ENCODE measurements at places on chromosomes 16 and 17.

DNA sequence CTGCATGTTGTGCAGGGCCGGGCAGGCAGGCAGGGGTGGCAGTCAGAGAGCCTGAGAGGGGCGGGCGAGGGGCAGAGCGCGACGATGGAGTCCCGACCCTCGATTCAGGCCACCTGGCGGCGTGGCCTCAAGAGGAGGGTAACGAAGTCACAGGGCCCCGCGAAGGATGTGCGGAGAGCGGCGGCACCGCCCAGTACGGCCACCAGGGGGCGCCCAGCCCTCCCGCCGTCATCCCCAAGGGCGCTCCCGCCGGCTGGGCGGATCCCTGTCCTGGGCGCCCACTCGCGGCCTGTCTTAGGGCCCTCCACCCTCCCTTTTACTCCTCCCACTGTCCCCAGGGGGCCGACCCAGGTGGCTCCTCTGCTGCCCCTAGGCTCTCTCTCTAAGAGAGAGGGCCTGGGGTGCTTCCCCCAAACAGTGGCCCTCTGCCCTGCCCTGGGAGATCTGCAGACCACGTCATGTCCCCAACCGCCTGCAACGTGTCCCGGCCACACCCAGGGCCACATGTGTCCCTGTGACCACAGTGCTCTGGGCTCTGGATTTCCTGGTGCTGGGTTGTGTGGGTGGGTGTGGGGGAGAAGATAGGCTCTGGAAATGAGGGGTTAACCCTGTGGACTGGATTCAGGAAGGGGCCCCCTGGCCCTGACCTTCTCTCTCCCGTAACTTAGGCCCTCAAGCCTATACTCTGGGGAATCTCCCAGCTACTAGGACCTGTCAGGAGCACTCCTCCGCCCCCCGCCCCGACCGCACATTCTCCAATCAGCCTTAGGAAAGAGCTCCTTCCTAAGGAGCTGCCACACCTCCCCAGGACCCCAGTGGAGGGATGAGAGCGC is 5.9 kb downstream of the DPEP2 start:
- peak; percentile 41 for DNase-seq

DNA sequence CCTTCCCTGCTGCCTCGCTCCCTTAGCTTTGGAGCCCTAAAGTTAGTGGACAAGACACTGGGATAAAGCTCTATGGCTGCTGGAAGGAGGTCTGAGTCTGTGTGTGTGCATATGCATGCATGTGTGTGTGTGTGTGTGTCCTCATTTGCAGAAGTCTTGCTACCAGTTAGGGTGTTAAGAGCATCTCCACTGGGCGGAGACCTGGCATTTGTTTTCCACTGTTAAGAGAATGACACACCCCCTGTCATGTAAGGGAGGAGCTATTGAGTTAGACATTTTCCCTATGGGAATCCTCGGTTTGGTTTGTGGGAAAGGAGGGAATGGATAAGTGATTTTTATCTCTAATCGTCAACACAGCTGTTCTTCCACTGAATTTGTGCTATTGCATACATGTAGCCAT is 24.8 kb upstream of the ARHGAP23 start:
- DNase-seq = no peak

DNA sequence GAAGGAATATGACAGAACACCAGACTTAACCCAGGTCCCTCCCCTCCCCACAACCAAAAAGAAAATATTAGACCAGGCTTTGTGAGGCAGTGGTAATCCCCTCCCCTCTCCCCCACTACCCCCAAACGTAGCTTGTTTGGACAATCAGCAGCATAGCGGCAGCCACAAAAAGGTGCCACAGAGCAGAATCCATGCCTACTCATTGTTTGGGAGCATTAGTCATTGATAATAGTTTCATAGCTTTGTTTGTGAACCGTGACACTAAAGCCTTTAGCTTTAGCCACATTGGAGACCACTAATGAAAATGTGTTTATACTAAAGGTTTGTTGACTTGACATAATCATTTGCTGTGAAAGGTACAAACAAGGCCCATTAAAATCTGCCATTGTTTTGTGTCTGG is 65.1 kb downstream of the NUP93 start:
- DNase-seq = no peak

- peak; percentile 39 for DNase-seq
These were observed 30.5 kb downstream of the NSMCE1 start for GRCh38 chr16:27238016-27238587.

GRCh38 chr17:81373536-81374160 is 21.6 kb upstream of the BAHCC1 start:
- DNase-seq = no peak

GRCh38 chr16:82133798-82134197 is 36.2 kb downstream of the MPHOSPH6 start:
- DNase-seq = no peak

DNA sequence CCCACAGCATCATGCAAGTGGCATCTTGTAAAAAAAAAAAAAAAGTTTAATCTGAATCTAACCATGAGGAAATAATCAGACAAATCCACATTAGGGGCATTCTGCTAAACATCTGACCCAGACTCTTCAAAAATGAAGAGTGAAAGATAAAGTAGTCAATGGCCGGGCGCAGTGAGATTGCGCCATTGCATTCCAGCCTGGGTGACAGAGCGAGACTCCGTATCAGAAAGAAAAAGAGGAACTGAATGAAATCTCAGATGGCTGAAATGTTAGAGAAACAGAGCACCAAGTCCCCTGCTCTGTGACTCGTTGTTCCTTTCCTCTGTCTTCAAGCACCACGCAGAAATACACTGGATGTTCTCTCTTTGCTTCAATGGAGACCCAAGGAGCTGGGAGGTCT is 12.7 kb upstream of the RNF135 start:
- DNase-seq = no peak

DNA sequence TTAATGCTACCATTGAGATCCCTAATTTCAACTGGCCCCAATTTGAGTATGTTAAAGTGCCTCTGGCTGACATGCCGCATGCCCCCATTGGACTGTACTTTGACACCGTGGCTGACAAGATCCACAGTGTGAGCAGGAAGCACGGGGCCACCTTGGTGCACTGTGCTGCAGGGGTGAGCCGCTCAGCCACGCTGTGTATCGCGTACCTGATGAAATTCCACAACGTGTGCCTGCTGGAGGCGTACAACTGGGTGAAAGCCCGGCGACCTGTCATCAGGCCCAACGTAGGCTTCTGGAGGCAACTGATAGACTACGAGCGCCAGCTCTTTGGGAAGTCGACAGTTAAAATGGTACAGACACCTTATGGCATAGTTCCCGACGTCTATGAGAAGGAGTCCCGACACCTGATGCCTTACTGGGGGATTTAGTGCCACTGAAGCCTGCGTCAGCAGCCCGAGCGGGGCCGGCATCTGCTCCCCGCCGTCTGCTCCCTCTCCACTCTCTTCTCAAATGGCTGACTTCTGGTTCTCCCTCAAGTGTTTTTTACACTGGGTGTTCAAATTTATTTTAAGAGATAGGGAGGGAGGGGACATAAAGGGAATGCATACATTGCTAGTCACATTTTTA is 22.9 kb downstream of the DUSP14 start:
- no peak for DNase-seq

GRCh38 chr17:33531311-33531710 is 238.2 kb upstream of the ASIC2 start:
- no peak for DNase-seq

DNA sequence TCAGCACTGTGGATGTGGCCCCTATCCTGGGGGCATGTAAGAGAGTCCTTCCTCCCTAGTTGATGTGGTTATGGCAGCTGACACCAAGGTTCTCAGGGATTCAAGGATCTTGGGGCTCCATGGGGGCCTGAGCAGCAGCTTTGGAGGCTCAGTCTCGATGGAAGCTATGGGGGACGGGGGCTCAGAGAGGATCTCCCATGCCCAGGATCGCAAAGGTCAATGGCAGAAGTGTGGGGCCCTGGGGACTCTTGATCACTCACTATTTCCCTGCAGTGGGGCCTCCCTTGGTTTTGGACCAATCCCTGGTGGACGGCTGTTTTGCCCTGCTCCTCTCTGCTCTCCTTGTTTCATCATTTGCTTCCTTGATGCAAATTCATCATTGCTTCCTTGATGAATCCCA is 885.9 kb downstream of the CDH8 start:
- DNase-seq = no peak

- DNase-seq = no peak
These were observed 20.0 kb downstream of the MVP start for GRCh38 chr16:29840240-29840639.

DNA sequence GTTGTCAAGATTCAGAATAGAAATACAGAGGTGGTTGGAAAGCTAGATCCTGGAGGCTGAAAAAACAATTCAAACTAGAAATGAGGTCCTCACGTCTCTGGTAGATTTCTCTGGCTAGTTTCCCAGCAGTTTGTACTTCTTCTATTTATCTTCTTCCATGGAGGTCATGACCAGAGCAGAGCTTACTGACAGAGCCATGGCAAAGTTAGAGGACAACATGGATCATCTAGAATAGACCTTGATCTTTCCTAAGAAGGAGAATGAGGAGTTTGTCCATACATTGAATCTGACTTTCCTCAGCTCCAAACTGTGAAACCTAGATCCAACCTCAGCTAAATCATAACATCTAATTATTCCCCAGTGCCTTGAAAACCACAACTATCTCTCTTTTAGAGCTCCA is 900.8 kb upstream of the GOT2 start:
- DNase-seq = no peak

DNA sequence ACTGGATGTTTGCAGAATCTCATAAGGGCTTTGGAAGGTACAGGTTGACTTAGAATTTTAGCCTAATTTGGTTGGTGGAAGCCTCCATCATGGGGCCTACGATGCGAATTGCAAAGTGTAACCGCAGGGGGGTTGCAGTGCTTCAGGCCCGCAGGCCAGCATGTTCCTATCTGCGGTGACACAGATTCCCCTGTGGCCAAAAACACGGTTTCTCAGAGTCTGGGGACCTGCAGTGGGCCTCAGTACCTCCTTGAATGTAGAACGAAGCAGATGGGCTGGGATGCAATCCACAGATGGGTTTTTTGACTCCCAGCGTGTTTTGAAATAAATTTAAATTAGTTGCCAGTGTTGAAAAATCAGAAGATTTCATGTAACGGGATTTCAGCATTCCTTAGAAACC is 34.7 kb downstream of the KIAA0513 start:
- no peak for DNase-seq

DNA sequence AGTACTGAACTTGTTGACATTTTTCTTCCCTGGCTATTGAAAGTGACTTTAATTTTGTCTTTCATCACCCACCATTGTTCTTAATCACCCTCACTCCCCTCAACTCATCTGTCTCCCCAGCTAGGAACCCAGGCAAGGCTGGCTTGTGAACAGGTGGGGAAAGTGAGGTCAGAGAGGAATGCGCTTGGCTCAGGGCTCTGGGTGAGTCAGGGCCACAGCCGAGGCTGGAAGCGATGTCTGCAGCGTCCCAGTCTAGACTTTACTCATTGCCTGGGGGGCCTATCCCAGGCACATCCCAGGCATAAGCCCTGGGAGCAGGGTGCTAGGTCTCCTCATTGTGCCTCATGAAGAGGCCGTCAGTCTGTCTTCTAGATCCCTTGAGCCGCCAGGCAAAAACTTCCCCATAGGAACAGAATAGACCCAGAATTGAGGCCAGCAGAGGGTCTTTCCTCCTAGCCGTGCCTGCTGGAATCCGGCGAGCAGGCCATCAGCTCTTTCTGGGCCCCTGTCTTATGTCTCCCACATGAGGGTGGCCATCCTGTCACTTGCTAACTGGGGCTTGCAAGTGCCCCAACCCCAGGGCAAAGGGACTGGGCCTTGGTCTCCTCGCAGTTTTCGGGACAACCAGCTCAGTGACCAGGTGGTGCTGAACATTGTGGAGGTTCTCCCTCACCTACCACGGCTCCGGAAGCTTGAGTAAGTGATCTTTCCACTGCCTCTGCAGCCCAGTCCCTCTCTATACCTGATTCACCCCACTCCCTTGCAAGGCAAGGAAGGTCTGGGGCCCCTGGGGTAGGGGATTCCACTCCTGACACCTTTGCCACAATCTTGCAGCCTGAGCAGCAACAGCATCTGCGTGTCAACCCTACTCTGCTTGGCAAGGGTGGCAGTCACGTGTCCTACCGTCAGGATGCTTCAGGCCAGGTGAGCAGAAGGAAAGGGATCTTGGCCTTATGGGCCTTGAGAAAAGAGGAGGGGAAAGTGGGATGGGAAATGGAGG is 40.1 kb downstream of the NLRC5 start:
- DNase-seq = no peak

DNA sequence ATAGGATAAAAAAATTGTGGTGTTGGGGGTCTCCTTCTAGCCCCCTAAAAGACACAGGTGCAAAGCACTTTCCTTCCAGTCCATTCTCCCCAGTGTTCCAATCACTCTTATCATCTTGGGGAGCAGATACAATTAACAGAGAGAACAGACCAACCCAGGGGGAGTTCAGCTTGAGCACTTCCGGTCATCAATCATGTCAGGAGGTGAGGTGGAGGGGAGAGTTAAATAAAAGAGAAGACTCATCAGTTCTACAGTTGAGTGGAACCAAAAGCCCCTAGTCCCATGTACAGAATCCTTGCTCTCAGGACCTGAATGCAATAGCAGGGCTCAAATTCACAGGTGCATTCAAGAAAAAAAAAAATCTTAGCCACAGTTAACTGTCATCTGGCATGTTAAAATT is 122.3 kb downstream of the DYNLRB2 start:
- DNase-seq = no peak

DNA sequence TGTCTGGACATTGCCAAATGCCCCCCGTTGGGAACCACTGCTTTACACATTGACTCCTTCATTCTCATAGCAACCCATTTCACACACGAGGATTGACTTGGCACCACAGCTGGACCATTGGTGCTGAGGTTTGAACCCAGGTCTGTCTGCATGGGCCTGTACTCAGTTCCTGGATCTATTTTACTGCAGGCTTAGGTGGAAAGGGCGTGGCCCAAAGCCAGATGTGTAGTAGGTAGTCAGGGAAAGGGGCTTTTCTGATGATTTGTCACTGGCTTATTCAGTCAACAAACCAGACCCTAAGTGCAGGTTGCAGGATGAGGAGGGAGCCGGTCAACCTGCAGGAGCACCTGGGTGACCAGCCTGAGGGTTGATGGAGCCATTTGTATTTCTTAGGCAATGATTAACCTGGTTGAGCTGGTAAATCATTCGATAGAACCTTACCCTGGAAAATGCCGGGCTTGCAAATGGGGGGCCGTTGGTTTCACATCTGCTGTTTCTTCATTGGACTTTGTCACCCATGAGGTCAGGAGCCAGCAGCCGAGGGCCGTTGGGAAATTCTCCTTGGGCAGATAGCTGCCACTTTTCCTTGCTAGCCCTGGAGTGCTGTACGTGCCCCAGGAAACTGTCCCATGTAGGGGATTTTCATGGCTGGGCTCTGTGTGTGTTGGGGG is 104.4 kb downstream of the CMIP start:
- no peak for DNase-seq

GRCh38 chr16:11234884-11235702 is 20.9 kb downstream of the SOCS1 start:
- no peak for DNase-seq

GRCh38 chr16:9307446-9307845 is 216.0 kb downstream of the HAPSTR1 start:
- DNase-seq = no peak

- no peak for DNase-seq
These were observed 2.1 kb downstream of the DHRS11 start for GRCh38 chr17:36593656-36594316.
